ENCODE measurements at places on chromosomes 5 and 9.

DNA sequence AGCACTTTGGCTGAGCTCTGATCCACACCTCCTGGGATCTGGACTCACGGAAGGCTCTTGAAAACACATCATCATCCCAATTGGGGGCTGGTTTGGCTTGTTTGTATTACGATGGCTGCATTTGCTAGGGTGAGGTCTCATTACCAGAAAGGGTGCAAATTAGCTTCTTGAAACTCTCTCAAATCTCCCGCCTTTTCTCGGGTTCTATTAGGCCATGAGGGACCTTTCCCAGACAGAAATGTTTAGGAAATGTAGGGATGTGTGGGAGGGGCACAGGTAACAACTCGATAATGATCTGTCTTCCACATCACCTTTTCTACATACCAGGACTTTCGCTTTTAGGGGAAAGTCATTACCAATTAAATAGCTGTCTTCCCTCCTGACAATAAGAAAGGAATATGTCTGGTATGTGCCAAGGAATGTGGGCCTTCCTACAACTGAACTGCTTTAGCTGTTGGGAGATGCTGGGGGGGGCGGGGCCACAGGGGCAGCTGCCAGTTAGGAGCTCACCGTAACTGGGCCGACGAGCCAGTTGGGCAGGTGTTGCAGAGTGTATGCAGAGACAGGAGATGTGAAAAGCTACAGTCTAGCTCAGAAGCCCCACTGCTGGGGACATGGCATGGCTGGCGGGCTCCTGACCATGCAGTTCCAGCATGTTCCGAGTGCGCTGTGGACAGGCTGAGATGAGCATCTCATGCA lies 71.2 kb downstream of the AK8 start:
- DNase-seq, result no peak

GRCh38 chr5:1669276-1670155 lies 130.1 kb downstream of the MRPL36 start:
- DNase-seq, result no peak

DNA sequence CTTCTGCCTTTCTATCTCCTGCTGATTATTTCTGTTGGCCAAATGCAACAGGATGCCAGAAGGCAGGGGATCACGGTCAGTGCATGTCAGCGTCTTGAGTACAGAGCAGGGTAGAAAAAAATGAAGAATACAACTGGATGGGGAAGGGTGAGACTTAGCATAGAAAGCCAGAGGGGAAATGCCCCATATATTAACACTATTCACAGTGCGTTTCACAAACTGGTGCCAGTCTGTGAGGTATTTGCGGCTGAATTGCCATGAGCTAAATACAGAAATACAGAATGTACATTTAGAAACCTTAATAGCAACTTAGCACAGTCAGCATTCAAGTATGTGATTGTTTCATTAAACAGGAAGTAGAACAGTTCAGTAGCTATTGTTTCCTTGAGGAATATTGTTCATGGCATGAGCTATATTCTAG lies 31.0 kb upstream of the SLC1A3 start:
- no peak for DNase-seq

DNA sequence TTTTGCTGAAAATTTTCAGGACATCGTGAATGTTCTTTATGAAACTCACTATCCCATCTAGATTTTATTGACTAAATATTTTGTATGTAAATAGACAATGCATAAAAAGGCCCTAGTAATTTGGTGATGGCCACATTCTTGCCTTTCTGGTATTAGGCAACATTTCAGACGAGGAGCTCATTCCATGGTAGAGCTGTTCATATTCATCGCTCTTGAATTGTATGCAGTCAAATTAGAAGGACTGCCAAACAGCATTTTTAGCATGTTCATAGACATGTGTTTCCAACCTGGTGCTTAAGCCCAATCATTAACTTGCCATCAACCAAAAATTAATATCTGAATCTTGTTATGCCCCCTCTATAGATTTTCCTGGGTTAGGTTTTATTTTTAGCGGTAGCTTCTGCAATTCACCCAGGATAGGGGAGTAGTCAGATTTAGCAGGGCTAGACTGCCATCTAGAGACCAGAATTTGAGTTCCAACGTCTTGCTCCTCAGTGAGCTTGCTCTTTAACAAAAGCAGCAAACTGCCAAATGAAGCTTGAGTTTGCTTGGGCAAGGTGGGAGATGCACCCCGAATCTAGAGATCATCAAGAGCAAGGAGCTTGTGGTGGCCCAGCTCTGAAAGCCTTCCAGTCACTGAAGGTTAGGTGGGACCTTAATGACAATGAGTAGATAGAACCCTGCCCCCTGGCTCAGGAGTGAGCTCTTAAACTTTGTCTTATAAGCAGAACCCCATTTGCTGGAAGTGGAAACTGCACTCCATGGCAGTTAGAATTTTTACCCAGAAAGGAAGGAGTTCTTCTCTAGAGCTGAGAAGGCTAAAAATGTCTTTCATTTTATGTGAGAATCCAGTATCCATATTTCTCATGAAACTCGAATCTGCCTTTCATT lies 456.2 kb downstream of the RASEF start:
- DNase-seq, result peak; percentile 23

- no peak for DNase-seq
These were observed 250.1 kb upstream of the MAP3K1 start for GRCh38 chr5:56565283-56565615.

DNA sequence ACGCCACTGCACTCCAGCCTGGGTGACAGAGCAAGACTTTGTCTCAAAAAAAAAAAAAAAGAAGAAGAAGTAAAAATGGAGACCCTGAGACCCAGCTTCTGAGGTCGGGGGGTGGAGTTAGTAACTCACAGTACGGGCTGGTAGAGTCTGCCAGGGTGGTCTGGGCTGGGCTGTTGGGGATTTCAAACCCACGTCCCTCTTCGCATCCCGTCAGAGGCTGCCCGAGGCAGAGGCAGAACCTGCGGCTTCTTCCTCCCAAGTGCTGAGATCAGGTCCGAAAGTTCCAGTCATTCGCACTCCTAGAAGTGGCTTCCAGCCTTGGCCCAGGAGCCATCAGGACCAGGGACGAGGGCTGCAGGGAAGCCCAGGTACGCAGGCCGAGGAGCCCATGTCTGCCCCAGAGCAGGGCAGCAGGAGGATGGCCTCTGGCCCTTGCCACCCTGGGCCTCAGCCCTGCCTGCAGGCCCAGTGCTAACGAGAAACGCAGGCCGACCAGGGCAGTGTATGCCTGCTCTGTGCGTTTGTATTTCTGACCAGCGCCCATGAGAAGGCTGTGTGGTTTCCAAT lies 9.9 kb upstream of the SLC2A6 start:
- no peak for DNase-seq

- DNase-seq, result no peak
These were observed 2.0 kb downstream of the TNC start for GRCh38 chr9:115115924-115116323.

DNA sequence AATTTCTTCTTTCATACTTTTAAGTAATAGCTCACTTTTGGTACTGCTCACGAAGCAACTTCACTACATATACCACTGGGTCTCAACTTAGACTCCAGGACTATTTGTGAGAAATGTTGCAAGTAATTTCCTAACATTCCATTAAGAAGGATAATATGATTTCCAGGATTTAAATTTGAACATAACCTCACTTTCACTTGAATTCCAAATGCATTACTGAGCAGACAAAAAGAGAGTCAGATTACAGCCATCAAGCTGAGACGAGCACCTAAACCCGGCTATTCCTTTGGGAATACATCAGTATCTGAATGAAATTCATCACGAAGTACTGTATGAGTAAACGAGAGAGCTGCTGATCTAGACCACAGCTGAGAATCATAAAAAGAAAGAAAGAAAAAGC lies 47.3 kb downstream of the LIFR start:
- no peak for DNase-seq

DNA sequence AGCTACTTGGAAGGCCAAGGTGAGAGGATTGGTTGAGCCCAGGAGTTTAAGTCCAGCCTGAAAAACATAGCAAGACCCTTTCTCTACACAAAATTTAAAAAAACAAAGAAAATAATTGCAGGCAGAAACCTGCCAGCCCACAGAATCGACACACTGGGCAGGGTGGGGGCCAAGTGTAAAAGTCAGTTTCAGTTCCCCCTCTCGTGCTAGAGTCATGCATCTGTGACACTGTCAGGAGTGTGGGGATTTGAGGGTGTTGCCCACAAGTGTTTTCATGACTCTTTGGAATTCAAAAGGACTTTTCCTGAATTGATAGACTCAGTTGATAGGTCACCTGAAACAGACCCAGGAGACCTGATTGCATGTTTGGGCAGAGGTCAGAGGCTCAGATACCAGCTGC lies 47.6 kb downstream of the PRRC2B start:
- no peak for DNase-seq

GRCh38 chr5:61505281-61505680 lies 173.2 kb downstream of the ZSWIM6 start:
- DNase-seq, result no peak

DNA sequence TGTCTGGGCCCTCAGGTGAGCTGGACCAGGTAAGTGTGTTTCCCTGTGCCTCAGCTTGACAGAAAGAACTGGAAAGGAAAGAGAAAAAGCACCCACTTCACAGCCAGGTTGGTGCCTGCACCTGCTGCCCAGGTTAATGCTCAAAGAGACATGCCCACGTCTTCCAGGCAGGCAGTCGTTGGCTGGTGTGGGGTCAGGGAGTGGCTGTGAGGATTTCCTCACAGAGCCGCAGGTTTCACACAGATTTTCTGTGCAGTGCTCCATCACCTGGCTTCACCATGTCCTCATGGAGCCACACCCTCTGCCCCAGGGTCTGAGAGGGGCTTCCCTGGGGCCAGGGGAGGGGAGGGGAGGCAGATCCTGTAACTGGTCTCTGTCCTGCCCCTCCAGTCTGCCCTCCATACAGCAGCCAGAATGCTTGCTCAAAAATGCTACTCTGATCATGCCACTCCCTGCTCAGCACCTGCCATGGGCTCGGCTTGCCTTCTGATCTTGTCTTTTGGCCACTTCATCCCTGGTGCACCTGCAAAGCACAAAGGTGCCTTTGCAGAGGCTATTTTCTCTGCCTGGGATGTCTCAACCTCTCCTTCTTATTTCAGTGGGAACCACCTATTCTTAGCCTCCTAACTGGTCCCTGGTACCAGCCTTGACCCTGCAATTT lies 82.5 kb upstream of the UBTD2 start:
- DNase-seq, result no peak

DNA sequence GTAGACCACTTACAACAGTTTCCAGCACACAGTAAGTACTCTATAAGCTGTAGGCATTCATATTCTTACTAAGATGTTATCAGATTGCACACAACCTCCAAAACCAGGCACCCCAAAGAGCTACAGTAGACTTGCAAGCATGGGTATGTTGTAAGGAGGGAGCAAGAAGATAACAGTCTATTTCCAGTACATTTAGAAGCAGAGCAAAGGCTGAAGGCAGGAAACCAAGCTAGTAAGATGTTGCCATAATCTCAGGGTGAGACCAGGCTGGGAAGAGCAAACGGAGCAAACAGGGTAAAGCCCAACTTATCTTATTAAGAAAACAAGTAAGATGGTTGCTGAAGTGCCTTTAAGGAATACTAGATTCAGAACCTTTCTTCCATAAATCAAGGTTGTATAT lies 161.1 kb downstream of the GLIS3 start:
- no peak for DNase-seq

- DNase-seq, result no peak
These were observed 98.1 kb downstream of the UBE2R2 start for GRCh38 chr9:33914887-33915628.

DNA sequence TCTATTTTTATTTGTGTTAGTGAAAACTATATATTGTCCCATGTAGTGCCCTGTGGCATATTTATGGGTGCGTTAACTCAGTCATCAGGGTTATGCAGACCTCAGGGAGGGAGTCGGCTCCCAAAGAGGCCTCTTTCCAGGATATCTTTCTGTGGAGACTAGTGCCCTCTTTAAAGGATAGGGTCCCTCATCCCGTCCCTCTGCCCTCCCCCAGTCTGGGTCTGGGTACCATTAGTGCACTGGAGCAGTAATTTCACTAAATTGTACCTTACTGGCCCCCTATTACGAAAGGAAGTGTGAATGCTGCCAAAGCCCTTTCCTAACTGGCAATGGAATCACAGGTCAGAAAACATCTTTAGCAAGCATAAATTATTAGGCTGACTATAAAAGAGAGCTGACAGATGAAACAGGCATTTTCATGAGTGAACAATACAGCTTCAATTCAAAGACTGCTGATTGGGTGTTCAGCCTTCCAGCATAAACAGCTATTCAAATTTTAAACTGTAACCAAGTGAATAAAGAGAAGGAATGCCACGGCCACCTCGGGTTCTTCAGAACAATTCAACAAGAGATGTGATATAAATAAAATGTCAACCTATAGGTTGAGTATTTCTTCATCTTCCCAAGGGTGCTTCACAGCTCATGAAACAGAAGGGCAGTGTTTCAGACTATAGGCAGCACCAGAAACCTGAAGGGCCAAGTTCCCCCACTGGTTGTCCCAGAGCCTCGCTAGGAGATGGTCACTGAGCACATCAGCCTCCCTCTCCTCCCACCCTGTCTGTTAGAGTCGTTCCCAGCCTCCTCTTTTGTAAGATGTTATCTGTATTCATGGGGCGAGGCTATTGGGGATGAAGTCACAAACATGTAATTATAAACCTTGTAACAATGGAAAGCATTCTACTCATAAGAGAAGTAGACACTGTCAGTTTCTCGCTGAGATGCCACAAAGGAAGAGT lies 318.7 kb downstream of the TMEM161B start:
- DNase-seq, result no peak

DNA sequence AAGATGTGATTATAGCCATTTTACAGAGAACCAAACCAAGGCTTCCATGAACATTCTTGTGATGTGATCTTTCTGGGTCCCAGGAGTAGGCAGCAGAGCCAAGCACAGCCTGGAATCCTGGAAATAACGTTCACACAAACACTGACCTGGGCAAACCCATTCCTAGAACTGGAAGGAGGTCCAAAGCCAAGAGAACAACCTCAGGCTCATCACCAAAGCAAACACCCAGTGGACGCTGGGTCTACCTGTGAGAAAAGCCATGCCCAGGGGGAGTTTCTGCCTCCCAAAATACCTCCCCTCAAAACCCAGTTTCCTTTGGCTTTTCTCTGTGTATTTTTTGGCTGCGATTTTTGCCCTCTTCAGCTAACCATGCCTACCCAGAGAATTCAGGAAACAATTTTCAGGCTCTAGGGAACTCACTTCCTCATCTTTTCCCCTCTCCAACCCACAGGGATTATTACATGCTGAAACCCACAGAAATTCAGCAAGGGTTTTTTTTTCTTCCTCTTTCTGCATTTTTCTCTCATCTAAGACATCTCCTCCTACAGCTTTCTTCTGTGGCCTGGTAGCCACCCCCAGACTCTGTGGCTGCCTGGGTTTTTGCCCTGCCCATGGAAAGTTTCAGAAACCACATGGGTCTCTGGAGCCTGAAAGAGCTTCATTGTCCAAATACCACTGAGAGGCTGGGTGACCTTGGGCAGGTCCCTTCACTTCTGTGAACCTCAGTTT lies 75.0 kb downstream of the TNC start:
- DNase-seq, result no peak

Measured in hematopoietic multipotent progenitor cell treated with erythropoietin and hydrocortisone succinate and interleukin-3 and kit ligand, for 8 days (in vitro differentiated cells).